ENCODE measurements at places on chromosomes 11 and 22.

DNA sequence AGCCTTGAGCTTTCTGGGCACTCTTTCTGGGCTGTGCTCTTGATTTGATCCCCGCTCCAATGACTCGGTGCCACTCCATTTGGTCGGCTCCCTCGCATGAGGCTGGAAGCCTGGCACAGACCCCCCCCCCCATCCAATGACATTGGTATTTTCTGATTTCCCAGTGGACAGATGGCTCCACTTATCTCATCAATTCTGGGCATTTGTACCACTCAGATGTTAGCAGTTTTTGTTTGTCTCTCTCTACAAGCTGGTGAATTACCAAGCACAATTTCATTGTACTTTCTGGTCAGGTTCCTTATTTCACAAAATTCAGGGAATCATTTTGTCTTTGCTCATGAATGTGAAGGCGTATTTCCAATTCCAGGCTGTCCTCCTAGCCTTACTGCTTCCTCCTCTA, 9.1 kb downstream of the DNAL4 start:
- DNase-seq = no peak

DNA sequence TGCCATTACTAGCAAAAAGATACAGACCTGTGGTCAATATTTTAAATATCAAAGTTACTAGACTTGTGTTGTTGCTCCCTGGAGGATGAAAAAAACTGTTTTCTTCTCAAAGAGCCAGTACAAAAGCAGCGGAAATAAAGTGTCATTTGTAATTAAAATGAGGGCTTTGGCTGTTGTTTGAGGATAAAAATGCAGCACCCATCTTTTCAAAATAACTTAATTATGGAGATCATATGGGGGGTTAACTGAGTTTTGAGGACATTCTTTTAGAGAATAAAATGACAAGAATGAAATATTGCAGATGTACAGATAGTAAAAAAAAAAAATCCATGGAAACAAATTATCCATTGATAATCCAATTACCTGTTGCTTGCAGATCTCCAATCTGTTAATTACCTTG, 1484.4 kb downstream of the LRRC4C start:
- no peak for DNase-seq

GRCh38 chr22:43509337-43509736, 97.5 kb downstream of the MPPED1 start:
- no peak for DNase-seq

DNA sequence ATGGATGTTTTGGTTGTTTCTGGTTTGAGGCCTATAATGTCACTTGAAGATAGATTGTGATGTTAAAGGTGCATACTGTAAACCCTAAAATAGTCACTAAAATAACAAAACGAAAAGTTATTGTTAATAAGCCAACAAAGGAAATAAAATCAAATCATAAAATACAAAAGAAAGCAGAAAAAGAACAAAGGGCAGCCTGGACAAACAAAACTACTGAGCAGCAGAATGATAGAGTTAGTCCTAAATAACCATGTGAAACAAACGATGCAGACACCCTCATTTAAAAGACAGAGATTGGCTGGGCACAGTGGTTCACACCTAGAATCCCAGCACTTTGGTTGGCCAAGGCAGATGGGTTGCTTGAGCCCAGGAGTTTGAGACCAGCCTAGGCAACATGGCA, 90.9 kb upstream of the GAL start:
- DNase-seq = no peak

DNA sequence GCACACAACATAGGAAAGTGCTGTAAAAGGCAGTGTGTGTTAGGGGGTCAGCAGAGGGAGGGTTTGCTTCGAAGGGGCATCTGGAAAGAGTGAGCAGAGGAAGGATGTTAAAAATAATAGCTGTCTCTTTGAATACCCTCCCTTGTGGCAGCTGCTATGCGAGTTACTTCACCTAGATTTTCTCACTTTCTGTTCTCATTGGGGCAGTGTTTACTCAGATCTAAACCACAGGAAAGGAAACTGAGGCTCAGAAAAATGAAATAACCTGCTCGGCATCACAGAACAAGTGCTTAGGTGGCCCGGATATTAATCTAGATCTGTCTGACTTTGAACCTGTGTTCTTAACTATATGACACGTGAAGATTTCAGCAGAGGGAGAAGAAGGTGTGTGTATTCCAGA, 125.3 kb downstream of the C11orf91 start:
- no peak for DNase-seq

DNA sequence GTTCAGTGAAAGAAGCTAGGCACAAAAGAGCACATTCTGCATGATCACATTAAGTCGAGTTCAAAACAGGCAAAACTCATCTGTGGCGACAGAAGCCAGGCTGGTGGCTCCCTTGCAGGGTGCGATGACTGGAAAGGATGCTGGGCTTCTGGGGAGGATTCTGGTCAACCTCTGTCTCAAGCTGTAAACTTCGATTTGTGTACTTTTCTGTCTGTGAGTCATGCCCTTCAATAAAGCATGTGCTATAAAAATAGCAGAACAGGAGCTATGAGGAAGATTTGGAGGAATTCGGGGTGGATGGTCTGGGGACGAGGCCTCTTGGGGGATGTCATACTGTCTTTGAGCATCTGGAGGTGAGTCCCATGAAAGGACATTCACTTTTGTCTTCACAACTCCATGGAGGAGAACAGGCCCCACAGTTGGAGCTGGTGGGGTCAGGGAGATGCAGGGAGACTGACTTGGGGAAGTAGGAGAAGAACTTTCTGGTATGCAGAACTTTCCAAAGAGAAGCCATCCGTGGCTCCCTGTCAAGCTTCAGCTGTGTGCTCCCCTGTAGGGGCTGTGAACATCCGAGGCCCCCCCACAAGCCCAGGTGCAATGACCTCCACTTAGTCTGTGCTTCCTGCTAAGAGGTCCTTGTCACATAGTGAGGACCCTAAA, 77.8 kb upstream of the LINC01488 start:
- no peak for DNase-seq

GRCh38 chr11:128210148-128210940, 377.0 kb downstream of the ETS1 start:
- no peak for DNase-seq

DNA sequence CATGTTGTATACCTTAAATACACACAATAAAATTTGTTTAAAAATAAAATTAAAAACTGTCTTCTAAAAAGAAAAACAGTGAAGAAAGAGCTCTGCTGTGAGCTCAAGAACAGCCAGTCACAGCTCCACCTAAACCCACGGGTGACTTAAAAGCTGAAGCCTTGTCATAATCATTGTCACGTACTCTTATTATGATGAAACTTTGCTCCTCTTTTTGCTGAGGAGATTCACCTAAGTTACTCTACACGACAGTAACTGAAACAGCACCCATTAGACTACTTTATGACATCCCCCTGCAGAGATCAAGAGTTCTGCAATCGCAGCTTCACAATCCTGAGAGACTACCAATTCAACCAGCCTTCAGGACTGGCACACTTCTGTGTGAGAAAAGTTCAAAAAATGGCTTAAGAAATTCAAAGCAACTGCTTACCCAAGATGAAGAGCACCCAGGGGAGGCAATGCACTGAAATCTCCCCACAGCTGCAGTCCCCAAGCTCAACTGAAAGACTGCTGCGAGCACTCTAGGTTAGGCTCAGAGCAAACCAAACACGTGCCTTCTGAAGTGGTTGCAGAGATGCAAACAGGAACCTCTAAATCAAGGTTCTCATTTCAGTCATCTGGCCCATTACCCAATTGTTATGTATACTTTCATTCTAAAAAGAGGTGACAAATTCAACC, at the start of gene JAML:
Gene JAML (minus strand): TSS at position 501 of the 678 bp plus-strand sequence. CDS start 10,145 bp downstream, outside the sequence.
- DNase-seq = peak; percentile 63

GRCh38 chr11:57546869-57547475, 9.6 kb downstream of the SMTNL1 start:
- DNase-seq = no peak

GRCh38 chr11:72573855-72574445, 100.3 kb downstream of the PDE2A start:
- DNase-seq = no peak

DNA sequence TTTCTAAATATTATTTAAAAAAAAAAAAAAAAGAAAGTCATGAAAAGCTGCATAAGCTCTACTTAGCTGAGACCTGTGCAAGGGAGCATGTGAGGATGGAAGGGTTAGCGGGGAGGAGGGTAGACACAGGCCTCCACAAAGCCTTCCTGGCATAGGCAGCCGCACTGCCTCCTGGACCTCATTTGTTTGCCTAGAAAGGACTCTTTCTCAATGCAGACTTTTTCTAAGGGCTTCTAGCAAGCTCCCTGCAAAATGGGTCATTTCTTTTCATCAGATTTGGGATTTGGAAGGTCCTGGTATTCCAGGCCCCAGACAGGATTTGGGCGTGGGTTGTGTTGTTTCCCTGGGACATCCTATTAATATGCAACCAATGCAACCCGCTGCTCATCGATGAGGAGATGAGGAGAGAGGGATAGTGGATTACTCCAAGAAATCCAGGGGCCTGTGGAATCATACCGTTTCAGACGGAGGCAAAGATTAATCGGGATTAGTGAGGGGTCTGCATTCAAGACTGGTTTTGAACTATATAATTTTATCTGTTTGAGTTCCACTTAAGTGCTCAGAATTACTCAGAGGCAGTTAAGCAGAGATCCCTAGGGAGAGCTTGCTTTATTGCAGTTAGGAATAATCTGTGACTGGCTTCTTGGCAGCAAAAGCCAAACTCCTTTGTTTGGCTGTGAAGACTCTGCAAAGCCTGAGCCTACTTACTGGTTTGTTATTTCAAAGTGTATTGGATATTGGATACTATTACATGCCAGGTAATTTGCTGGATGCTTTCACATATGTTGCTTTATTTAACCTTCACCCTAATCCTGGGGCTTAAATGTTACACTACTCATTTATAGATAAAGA, 106.9 kb upstream of the NAV2 start:
- no peak for DNase-seq

DNA sequence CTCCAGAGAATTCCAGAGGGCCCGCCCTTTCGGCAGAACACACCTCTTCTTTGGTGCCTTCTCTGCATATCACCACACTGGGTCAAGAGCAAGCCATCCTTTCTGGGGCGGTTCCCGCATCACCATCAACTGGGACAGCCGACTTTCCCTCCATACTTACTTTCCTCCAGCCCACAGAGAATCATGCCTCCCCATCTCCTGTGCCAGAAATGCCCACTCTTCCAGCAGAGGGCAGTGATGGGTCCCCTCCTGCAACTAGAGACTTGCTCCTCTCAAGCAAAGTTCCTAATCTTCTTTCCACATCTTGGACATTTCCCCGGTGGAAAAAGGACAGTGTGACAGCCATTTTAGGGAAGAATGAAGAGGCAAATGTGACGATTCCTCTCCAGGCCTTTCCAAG, 157.7 kb downstream of the C11orf91 start:
- peak; percentile 57 for DNase-seq

GRCh38 chr22:27203276-27203660, 545.9 kb downstream of the MIAT start:
- DNase-seq = no peak

DNA sequence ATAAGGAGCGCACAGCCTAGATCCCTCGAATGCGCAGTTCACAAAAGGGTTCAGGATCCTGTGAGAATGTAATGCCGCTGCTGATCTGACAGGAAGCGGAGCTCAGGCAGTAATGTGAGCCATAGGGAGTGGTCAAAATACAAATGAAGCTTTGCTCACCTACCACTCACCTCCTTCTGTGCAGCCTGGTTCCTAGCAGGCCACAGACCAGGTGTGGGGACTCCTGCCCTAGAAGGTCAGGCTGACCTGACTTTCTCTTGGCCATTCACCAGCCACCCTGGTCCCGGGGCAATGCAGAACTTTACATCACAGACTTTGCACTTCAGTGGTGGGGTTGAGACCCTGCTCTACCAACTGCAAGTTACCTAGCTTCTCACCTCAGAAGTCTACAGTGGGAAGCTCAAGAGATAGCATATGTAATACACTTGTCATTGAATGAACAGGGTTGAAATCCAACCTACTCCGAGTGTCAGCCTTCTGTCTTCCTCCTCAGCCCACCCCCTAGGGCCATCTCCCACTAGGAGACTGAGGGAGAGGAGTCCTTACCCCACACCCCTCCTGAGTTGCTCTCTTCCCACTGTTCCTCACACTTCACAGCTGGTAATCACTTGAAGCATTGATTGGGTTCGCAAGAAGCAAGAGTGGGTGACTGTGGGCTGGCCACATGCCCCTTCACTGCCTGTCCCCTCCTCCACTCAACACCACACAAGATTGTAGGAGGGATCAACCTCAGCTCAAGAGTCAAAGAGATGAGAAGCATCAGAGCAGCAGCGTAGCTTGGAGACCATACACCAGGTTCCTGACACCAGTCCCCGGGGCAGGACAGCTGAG, 2.0 kb upstream of the KCNJ1 start:
- no peak for DNase-seq

Measured in stimulated activated CD4-positive, alpha-beta T cell treated with anti-CD3 and anti-CD28 coated beads, Interleukin-2, amount 100 ng/mL, for 24 hours (primary cell).